ENCODE measurements at places on chromosomes 5 and 9.

GRCh38 chr5:113634957-113635356 lies 121.5 kb downstream of the YTHDC2 start:
- peaks cover 18% of the 10 kb centered on the region for H3K27me3 ChIP-seq
- no peak for DNase-seq
- H3K27ac ChIP-seq = no peak overlapping the region
- H3K4me1 ChIP-seq = no peaks in the 10 kb centered on the region

DNA sequence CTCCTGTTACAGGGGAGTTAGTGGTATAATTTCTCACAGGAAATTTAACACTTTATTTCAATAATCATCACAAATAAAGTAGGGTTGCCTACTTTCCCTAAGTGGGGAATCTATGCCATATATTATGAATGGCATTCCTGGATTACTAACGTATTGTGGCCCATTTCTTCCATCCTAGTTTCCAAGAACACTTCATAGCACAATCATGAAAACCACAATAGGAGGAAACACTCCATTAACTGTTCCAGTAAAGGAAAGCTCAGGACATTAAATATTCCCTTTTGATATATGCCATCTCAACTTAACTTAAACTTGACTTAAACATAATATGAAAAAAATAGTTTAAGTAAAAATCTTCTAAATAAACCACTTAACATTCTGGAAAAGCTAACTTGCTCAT lies 2.1 kb downstream of the CPLANE1 start:
- no peaks in the 10 kb centered on the region for H3K27me3 ChIP-seq
- DNase-seq = no peak
- peaks cover 3% of the 10 kb centered on the region for H3K36me3 ChIP-seq
- peaks cover 6% of the 10 kb centered on the region for H3K4me1 ChIP-seq
- H3K27ac ChIP-seq = no peak overlapping the region

GRCh38 chr9:132769906-132770769 lies 99.9 kb downstream of the GTF3C4 start:
- peak overlapping the region; percentile 94 for H3K27ac ChIP-seq
- H3K36me3 ChIP-seq = peaks cover 6% of the 10 kb centered on the region
- no peaks in the 10 kb centered on the region for H3K27me3 ChIP-seq
- peaks cover 16% of the 10 kb centered on the region for H3K4me1 ChIP-seq

GRCh38 chr5:128099944-128100343 lies 16.4 kb downstream of the SLC12A2 start:
- H3K27ac ChIP-seq = no peak overlapping the region
- no peaks in the 10 kb centered on the region for H3K4me1 ChIP-seq
- H3K36me3 ChIP-seq = peaks cover 22% of the 10 kb centered on the region
- H3K27me3 ChIP-seq = no peaks in the 10 kb centered on the region
- DNase-seq = no peak

DNA sequence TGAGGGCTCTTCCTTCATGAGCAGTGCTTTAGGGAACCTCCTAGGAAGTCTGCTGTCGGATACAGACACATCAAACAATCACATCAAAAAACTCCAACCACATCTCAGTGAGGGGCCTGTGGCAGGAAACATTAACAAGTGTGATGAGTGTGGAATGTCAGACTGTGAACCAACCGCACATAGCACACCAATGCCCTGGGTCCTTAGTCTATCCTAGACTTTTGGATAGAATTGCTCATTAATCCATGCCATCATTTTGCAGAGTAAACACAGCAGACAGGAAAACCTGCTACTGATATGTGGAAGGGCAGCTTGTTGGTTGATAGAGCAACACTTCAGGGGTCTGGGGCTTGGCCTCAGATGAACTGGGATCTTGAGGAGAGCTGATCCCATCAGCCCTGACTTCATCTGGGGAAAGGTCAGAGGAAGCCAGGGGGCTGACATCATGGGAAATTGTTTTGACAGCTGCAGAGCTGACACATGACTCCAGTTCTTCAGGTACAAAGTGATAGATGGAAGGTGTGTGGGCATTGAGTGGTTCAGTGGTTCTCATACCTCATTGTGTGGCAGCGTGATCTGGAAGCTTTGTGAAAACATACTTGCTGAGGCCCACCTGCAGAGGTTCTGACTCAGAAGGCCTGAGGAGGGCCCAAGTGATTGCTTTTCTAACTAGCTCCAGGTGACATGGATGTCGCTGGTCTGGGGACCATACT lies 193.3 kb downstream of the DIRAS2 start:
- no peaks in the 10 kb centered on the region for H3K4me1 ChIP-seq
- H3K4me3 ChIP-seq = no peak overlapping the region
- H3K36me3 ChIP-seq = no peaks in the 10 kb centered on the region
- DNase-seq = no peak
- no peak overlapping the region for H3K27ac ChIP-seq

- H3K27me3 ChIP-seq = peaks cover 5% of the 10 kb centered on the region
- DNase-seq = no peak
- H3K36me3 ChIP-seq = peaks cover 2% of the 10 kb centered on the region
- no peak overlapping the region for H3K27ac ChIP-seq
- H3K4me3 ChIP-seq = no peak overlapping the region
Observed at GRCh38 chr9:116715751-116716150, 28.6 kb downstream of the TRIM32 start.

- no peak for DNase-seq
- no peak overlapping the region for H3K27ac ChIP-seq
- H3K4me1 ChIP-seq = no peaks in the 10 kb centered on the region
- peaks cover 3% of the 10 kb centered on the region for H3K27me3 ChIP-seq
Observed at GRCh38 chr5:83589786-83590185, 118.2 kb downstream of the VCAN start.

- DNase-seq = no peak
- H3K27ac ChIP-seq = no peak overlapping the region
- H3K4me3 ChIP-seq = no peak overlapping the region
- H3K27me3 ChIP-seq = no peaks in the 10 kb centered on the region
- no peaks in the 10 kb centered on the region for H3K4me1 ChIP-seq
Observed at GRCh38 chr5:178426326-178427130, 163.7 kb downstream of the COL23A1 start.

- DNase-seq = no peak
- H3K27me3 ChIP-seq = peaks cover 6% of the 10 kb centered on the region
- H3K27ac ChIP-seq = no peak overlapping the region
- no peaks in the 10 kb centered on the region for H3K36me3 ChIP-seq
Observed at GRCh38 chr5:36444582-36445418, 143.1 kb upstream of the RANBP3L start.

GRCh38 chr9:130912932-130913598 lies 16.5 kb upstream of the QRFP start:
- no peak overlapping the region for H3K4me3 ChIP-seq
- H3K27ac ChIP-seq = no peak overlapping the region
- DNase-seq = no peak
- H3K27me3 ChIP-seq = peaks cover 2% of the 10 kb centered on the region
- no peaks in the 10 kb centered on the region for H3K4me1 ChIP-seq

- H3K27ac ChIP-seq = no peak overlapping the region
- DNase-seq = no peak
- H3K4me1 ChIP-seq = no peaks in the 10 kb centered on the region
- H3K4me3 ChIP-seq = no peak overlapping the region
- peaks cover 21% of the 10 kb centered on the region for H3K27me3 ChIP-seq
- H3K36me3 ChIP-seq = no peaks in the 10 kb centered on the region
Observed at GRCh38 chr5:178808886-178809285, 50.9 kb upstream of the ZNF354B start.

DNA sequence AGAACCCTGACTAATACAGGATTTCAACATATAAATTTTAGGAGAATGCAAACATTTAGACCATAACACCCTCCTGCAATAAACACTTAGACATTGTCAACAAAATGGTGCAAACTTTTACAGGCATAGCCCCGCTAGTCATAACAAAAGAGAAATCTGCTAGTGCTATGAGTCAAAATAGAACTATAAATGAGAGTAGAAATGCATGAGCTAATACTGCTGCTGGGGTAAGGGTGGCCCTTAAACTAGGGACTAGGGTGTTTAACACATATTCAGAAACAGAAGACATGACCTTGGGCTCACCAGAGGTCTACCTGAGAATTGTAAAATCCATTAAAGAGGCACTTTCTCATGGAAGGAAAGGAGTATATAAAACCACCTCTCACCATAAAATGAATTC lies 131.6 kb downstream of the TLR4 start:
- peak; percentile 5 for DNase-seq
- no peaks in the 10 kb centered on the region for H3K4me1 ChIP-seq
- H3K4me3 ChIP-seq = no peak overlapping the region
- peaks cover 16% of the 10 kb centered on the region for H3K27me3 ChIP-seq
- no peak overlapping the region for H3K27ac ChIP-seq
- no peaks in the 10 kb centered on the region for H3K36me3 ChIP-seq

- H3K4me3 ChIP-seq = no peak overlapping the region
- H3K36me3 ChIP-seq = no peaks in the 10 kb centered on the region
- H3K27me3 ChIP-seq = no peaks in the 10 kb centered on the region
- DNase-seq = no peak
- no peak overlapping the region for H3K27ac ChIP-seq
- H3K4me1 ChIP-seq = no peaks in the 10 kb centered on the region
Observed at GRCh38 chr5:21807953-21808352, 1045.2 kb downstream of the CDH12 start.

GRCh38 chr5:117207088-117207668 lies 632.6 kb upstream of the SEMA6A start:
- H3K27ac ChIP-seq = no peak overlapping the region
- H3K4me1 ChIP-seq = no peaks in the 10 kb centered on the region
- no peaks in the 10 kb centered on the region for H3K36me3 ChIP-seq
- no peak overlapping the region for H3K4me3 ChIP-seq

DNA sequence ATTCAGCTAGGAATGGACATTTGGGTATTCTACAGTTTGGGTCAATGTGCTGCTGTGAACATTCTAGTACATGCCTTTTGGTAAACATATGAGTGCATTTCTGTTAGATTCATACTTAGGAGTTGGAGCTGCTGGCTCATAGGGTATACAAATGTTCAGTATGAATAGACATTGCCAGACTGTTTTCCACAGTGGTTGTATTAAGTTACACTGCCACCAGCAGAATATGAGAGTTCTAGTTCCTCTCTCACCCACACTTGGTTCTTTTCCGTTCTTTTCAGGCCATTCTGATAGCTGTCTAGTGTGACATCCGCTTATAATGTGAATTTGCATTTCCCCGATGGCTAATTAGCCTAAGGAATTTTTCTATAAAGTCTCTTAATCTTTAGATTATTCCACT lies 25.0 kb downstream of the STOM start:
- H3K36me3 ChIP-seq = peaks cover 4% of the 10 kb centered on the region
- no peaks in the 10 kb centered on the region for H3K27me3 ChIP-seq
- DNase-seq = no peak
- no peak overlapping the region for H3K4me3 ChIP-seq
- H3K4me1 ChIP-seq = peaks cover 2% of the 10 kb centered on the region

GRCh38 chr5:1702318-1702717 lies 97.3 kb downstream of the MRPL36 start:
- peaks cover 18% of the 10 kb centered on the region for H3K4me1 ChIP-seq
- H3K4me3 ChIP-seq = no peak overlapping the region
- DNase-seq = no peak
- no peak overlapping the region for H3K27ac ChIP-seq
- no peaks in the 10 kb centered on the region for H3K36me3 ChIP-seq

DNA sequence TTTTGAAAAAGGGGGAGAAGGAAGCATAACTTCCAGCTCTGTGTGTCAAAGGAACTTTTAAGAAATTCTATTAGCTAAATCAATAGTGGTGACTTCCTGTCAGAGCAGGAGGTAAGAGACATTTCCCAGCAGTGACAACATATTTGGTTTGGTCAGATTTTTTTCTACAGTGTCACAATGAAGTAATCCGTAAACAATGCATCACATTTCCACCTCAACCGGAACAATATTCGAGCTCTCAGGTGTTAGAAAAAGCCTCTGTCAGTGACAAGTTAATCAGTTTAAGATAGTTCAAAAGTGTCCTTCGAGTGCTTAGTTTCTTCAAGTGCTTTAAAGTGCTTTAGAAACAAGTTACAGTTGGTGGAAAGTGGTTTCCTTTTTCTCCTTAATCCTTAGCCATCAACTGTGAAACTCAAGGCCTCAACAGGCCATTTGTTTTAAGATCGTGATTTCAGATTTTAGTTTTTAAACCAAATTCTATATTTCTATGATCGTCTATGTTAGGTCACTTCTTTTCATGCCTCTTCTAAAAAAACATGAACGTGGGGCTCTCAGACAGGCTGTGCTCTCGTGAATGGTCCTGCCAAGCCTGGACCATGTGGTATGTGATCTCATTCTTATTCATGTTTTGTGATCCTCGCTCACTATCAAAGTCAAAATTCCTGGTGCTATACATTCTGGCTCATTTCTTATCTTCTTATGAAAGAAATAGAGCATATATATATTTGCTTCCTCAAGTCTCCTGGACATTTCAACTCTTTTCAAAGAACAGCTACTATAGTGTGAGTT lies 181.9 kb upstream of the HMHB1 start:
- no peak for DNase-seq
- no peaks in the 10 kb centered on the region for H3K36me3 ChIP-seq
- peak overlapping the region; percentile 19 for H3K27ac ChIP-seq
- peaks cover 4% of the 10 kb centered on the region for H3K4me1 ChIP-seq
- peaks cover 1% of the 10 kb centered on the region for H3K27me3 ChIP-seq

GRCh38 chr9:77019236-77019925 lies at the start of gene FOXB2:
Gene FOXB2, plus strand, starts transcription at chr9:77019655. Its CDS starts 0 bp downstream, at chr9:77019655.
- peak within 1 kb of the TSS; percentile 3 for H3K4me3 ChIP-seq
- H3K27me3 ChIP-seq = peaks cover 72% of the 10 kb centered on the region
- peaks cover 2% of the 10 kb centered on the region for H3K36me3 ChIP-seq
- no peak within 1 kb of the TSS for H3K27ac ChIP-seq

DNA sequence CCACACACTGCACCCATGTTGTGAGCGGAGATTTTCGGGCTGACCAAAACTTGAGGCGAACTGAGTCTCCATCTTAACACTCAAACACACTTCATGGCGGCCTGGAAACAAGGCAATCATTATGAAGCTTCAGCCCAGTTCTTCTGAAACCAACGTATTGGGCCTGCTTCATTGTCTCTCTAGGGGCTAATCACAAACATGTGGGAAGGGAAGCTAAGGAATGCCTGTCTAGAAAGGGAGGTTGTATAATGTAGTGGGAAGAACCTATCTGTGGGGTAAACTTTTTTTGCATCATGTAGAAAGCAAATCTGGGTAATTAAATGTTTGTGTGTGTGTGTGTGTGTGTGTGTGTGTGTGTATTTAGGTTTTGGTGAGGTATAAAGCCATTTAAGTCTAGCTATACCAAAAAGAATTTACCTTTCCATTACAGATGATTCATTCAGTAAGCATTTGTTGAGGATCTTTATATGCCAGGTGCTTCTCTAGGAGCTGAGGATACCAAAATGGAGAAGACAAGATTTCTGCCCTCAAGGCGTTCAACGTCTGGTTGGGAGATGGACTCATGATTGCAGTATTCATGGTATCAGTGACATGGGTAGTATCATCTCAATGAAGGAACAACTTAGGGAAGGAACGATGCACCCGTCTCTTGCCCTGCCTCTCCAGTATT lies 29.4 kb downstream of the SLC1A3 start:
- peaks cover 22% of the 10 kb centered on the region for H3K27me3 ChIP-seq
- no peak overlapping the region for H3K4me3 ChIP-seq
- H3K36me3 ChIP-seq = no peaks in the 10 kb centered on the region

GRCh38 chr5:34517249-34517648 lies 138.9 kb upstream of the RAI14 start:
- H3K36me3 ChIP-seq = no peaks in the 10 kb centered on the region
- no peak overlapping the region for H3K27ac ChIP-seq
- DNase-seq = no peak
- H3K4me3 ChIP-seq = no peak overlapping the region
